Lower lobe of right lung (tissue), 2 donors: ENCODE measurements at places on chromosomes 12 and 14. TPM values are rescaled to one million over a fixed set of nuclear protein-coding genes. Genes with fewer than 3 reads are reported as not detected.

The PPP4R3A gene
- total RNA-seq: 85.4 TPM

GRCh38 chr14:76081642-76082041 lies 70.1 kb upstream of the GPATCH2L start:
- DNase-seq: no peak

GRCh38 chr12:132554845-132555630 lies 55.3 kb downstream of the LRCOL1 start:
- DNase-seq: no peak

DNA sequence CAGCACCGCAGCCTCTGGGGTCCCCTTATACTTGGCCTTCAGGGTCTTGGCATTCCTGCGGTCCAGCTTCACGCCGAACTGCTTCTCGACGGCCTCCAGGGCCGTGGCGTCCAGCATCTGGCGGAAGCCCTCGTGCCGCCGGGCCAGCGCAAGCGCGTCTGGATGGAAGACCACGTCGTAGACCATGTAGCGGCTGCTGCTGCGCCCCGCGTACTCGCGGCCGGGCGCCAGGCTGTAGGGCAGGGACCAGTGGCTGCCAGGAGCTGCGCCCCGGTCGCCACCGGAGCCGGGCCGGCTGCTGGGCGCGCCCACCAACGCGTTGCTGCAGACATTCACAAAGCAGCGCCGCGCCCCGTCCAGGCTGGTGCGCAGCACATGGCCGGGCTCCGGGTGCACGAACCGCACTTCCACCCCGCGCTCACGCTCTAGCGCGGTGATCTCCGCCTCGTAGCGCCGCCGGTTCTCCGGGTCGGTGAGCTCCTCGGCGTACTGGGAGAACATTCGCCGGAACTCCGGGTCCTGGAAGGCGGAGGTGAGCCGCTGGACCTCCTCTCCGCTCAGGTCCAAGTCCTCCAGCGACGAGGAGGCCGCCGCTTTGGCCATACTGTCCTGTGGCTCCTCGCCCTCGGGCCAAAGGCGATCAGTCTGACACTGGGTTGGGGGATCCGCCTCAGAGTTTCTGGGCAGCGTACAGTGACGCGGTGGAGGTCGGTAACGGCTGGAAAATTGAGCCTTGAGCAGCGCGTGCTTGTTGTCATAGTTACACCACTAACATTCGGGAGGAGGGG lies at the start of gene DNAAF2:
TSS of gene DNAAF2 (minus strand) at position 698 of the 788 bp plus-strand sequence. CDS start at position 603, 95 bp downstream.
- DNase-seq: peak; percentile 79

The TAS2R43 gene
- not detected for total RNA-seq

- no peak for DNase-seq
Observed at GRCh38 chr12:25876383-25877045, 82.0 kb upstream of the RASSF8 start.

DNA sequence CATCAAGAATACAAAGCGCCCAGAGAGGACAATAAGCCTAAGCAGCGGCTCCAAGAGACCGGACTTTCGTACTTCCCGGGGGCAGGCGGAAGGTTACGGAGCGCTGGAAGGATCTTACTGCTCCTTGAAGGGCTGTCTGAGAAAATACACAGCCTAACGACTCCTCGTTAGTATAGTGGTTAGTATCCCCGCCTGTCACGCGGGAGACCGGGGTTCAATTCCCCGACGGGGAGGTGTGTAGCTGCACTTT lies 12.1 kb upstream of the TMPO start:
- DNase-seq: peak; percentile 85

- no peak for DNase-seq
Observed at GRCh38 chr12:100077367-100077766, 65.3 kb downstream of the BLTP3B start.

The E2F7 gene
- 1.0 TPM for total RNA-seq

- DNase-seq: peak; percentile 80
Observed at GRCh38 chr14:104094709-104095425, 9.4 kb downstream of the ASPG start.
